ENCODE measurements at places on chromosomes 11 and 22.

GRCh38 chr11:43576803-43577521, 103.6 kb upstream of the HSD17B12 start:
- DNase-seq: peak; percentile 66

DNA sequence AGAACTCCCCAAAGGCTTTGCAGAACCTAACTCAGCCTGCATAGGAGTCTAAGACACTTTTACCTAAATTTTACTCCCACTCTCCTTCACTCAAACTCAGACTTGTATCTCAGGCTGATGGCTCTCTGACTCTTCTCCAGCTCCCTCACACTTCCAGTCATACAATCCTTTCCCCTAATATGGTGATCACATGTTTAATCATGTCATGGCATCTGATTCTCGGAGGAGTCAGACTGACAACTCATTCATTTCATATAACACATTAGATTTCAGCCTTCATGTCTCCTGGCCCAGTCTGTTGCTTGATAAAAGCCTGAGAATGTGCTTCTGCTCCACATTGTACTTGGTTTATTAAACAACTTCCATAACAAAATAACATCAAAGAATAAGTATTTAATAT, 1503.9 kb upstream of the TENM4 start:
- DNase-seq: peak; percentile 83

GRCh38 chr11:114562166-114562916, 2.7 kb upstream of the NXPE1 start:
- no peak for DNase-seq

- peak; percentile 99 for DNase-seq
Measured at GRCh38 chr11:95487391-95487790, 256.4 kb upstream of the SESN3 start.

- no peak for DNase-seq
Measured at GRCh38 chr22:42360348-42360747, 71.9 kb downstream of the NFAM1 start.

GRCh38 chr22:29795663-29796062, 28.5 kb downstream of the UQCR10 start:
- DNase-seq: no peak

- no peak for DNase-seq
Measured at GRCh38 chr11:61553373-61554171, 27.3 kb downstream of the SYT7 start.

DNA sequence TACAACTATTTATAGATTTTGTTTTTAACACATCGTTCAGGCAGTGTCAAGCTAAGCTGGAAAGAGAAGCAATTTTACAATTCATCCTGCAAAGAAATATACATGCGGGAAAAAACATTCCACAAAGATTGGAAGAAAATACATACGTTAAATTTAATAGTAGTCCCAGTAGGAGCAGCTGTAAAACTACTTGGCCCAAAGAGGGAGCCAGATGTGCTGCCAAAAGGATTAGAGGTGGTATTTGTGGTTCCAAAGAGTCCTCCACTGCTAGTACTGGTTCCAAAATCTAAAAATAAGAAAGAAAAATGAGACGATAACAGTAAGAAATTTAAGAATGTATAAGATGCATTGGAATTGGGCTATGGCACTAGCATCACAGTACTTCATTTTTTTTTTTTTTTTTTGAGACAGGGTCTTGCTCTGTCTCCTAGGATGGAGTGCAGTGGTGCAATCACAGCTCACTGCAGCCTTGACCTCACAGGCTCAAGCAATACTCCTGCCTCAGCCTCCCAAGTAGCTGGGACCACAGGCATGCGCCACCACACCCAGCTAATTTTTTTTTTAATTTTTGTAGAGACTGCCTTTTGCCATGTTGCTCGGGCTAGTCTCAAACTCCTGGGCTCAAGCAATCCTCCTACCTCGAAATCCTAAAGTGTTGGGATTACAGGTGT, 21.5 kb downstream of the NUP98 start:
- DNase-seq: no peak

GRCh38 chr11:80155412-80156017, 714.7 kb upstream of the TENM4 start:
- DNase-seq: peak; percentile 49

DNA sequence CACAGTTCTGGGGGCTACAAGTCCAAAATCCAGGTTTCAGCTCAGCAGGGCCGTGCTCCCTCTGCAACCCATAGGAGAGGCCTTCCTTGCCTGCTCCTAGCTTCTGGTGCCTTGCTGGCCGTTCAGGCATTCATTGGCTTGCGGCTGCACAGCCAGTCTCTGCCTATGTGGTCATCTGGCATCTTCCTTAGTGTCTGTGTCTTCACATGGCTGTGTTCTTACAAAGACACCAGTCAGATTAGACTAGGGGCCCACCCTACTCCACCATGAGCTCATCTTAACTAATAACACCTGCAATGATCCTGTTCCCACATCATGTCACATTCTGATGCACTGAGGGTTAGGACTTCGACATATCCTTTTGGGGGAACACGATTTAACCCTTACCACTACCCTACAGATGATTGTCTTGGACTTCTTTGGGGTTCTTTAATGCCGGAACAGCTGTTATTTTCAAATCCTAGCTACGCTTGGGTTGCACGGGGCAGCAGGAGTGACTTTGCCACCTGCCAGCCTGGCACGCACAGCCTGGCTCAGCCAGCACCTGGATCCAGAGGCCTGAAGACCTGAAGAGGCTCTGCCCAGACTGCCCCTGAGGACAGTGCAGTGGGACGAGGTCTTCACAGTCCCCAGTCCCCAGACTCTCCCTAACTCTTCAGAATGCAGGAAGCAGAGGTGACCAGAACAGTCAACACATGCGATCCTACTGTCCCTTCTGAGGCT, 7.7 kb upstream of the NEAT1 start:
- peak; percentile 30 for DNase-seq

GRCh38 chr11:20596205-20597153, 2.9 kb upstream of the SLC6A5 start:
- peak; percentile 64 for DNase-seq

DNA sequence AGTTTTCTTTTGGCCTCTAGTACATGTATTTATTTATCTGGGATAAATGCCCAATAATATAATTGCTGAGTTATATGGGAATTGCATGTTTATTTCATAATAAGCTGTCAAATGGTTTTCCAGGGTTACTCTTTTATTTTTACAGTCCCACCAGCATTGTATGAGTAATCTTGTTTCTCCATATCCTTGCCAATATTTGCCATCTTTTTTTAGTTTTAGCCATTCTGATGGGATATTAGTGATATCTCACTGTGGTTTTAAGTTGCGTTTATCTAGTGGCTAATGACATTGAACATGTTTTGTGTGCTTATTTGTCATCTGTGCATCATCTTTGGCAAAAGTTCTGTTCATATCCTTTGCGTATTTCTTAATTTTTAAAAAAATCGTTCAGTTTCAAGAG, 372.8 kb upstream of the CCDC179 start:
- no peak for DNase-seq

GRCh38 chr11:79052544-79052943, 388.3 kb downstream of the TENM4 start:
- peak; percentile 25 for DNase-seq

DNA sequence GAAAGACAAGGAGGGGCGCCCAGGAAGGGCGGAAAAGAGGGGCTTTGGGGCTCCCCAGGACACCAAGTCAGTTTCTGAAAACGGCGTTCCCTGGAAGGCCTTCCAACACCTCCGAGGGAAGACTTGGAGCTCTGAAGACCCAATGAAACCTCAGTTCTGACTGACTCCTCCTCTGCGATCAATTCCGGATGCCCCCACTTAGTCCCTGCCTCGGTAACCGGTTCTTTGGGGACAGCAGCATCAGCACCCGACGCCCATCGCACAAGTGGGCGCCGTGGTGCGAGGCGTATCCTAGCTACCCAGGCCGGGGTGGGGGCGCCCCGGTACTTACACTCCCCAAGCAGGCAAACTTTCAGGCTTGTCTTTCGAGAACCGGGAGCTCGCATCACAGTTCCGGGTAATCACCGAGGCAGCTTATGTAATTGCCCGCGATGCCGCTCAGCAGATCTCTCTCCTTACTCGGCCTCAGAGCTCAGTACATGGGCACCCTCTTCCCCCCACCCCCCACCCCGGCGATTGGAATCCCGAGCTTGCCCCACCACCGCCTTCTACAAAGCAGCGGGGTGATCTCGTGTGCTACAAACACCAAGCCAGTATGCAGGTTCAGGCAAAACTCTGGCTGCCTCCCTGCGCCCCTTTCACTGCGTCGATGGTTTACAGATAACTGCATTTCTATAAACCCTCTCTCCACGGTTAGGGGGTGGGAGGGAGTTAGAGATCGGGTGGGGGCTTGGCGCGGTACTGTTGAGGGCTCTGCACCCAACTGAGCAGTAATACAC, 2.0 kb downstream of the TENM4 start:
- peak; percentile 68 for DNase-seq

DNA sequence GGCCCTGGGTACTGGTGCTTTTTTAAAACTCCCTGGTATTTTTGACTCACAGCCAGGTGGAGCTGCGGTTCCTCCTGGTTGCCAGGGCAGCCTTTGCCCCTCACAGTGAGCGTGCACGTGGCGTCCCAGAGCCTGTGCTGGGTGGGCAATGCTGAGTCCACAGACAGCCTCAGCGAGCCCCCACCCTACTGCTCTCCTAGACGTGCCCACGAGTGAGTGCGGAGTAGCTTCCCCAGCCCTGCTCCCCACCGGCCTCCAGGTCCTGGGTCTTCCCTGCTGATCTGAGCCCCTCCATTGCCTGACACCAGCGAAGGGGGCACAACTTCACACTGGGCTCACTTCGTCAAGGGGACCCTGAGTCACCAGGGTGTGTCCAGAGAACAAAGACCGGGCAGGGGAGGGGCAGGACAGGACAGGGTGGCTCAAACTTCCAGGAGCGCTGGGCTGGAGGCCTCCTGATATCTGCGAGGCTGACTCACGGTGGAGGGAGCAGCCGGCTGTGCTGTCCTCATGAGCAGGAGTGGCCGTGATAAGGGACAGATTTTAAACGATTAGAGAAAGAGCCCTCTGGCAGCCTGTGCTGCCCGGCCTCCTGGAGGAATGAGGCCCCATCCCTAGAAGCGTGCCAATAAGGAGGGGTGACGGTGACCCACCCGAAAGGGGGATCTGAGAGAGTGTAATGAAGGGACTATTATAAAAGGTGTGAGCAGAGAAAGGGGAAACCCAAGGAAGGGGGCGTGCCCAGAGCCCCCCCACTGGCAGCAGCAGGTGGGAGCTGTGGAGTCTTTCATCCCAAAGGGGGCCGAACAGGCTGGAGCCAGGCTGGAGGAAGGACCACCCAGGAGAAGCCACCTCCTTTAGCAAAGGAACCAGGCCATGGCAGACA, 129.3 kb upstream of the FGF3 start:
- peak; percentile 74 for DNase-seq
